Motor neuron (in vitro differentiated cells): ENCODE measurements at places on chromosomes 5 and 9. TPM values are rescaled to one million over a fixed set of nuclear protein-coding genes. Genes with fewer than 3 reads are reported as not detected.

OR13C4 gene
- not detected in 2 replicates for total RNA-seq

DNA sequence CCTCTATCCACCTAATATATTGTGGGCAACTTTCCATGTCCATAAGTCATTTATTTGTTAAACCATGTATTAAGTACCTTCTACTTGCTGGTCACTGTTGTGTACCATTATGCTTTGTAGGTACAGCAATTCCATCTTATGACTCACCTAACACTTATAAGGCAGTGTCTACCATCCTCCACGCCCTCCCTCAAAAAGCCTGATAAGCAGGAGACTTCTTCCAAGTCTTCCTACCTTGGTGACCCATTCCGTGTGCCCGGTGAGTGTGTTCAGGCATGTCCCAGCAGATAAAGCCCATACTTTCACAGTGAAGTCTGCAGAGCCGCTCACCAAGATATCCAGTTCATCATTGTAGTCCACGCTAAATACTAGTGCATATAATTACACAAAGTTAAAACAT lies 17.4 kb downstream of the FBXW2 start:
- no peak for ATAC-seq

GRCh38 chr5:134503088-134503936 lies 22.2 kb upstream of the JADE2 start:
- peak; percentile 31 for ATAC-seq

GRCh38 chr9:6658628-6659353 lies 13.3 kb upstream of the GLDC start:
- no peak for ATAC-seq

GRCh38 chr9:80883826-80884579 lies 805.3 kb downstream of the TLE1 start:
- ATAC-seq = no peak
